ENCODE measurements at places on chromosomes 16 and 17.

- no peak for DNase-seq
Measured at GRCh38 chr16:73526011-73526804, 478.3 kb upstream of the ZFHX3 start.

- no peak for DNase-seq
Measured at GRCh38 chr17:31318851-31319661, 2.4 kb downstream of the EVI2A start.

DNA sequence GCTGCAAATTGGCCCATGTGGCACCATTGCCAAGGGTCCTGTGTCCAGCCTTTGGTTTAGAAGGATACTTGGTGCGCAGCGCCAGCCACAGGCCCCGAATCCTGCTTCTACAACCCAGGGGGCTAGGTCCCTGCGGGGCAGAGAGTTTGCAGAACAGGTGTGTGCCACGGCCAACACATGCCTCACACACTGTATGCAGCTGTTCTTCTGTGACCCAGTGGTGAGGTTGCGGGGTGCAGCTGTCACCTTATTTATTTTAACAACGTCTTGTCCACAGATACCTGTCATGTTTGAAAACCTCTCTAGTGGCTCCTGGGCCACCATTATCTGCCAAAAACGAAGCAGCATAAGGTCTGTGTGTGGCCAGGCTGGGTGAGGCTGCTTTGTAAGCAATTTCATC lies 11.6 kb downstream of the CBFA2T3 start:
- DNase-seq = no peak

DNA sequence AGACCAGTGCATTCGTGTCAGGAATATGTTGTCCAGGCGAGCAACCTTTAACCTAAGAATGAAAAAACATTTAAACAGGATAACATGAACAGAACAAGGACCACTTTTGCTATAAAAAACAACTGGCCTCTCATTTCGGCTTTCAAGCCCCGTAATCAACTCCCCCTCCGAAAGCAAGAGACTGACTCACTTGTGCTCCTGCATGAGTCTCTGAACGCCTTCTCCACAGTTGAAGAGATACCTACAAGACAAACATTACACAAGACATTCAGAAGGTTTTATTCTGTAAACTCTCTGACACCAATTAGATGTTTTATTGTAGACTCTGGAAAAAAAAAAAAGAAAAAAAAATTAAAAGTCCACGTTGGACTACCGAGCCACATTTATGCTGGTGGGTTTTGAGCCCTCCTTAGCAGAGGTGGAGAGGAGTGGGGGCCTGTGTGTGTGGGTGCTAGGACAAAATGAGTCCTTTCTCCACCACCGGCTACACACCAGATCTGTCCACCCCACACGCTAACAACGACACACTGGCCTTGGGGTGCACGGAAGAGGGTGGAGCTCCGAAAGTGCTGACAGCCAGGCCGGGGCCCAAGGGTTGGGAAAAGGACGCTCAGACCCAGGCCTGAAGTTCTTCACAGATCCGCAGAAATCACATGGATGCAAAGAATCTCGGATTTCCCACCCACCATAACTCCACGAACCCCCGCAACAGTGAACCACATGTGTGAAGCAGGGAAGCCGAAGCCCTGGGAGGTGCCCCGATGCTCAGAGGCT lies 759 bp downstream of the ELAC2 start:
- no peak for DNase-seq

DNA sequence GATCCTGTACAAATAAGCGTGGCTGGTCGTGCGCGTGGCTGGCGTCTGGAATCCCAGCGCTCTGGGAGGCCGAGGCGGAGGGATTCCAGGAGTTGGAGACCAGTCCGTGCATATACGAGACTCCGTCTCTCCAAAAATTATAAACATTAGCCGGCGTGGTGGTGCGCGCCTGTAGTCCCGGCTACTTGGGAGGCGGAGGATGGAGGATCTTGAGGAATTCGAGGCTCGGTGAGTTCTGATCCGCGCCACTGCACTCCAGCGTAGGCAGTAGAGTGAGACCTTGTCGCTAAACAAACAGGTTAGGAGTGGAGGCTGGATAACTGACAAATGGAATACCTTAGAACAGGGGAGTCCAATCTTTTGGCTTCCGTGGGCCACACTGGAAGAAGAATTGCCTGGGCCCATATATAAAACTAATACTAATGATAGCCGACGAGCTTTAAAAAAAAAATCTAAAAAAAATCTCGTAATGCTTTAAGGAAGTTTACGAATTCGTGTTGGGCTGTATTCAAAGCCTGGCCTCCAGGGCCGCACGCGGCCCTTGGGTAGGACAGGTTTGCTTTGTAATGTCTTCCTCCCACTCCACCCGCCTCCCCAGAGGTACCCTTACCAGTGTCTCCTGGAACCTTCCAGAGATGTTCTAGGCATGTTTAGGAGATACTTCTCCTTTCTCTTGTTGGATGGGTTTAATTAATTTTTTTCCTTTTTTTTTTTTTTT lies 909 bp upstream of the RSL1D1 start:
- DNase-seq = no peak

DNA sequence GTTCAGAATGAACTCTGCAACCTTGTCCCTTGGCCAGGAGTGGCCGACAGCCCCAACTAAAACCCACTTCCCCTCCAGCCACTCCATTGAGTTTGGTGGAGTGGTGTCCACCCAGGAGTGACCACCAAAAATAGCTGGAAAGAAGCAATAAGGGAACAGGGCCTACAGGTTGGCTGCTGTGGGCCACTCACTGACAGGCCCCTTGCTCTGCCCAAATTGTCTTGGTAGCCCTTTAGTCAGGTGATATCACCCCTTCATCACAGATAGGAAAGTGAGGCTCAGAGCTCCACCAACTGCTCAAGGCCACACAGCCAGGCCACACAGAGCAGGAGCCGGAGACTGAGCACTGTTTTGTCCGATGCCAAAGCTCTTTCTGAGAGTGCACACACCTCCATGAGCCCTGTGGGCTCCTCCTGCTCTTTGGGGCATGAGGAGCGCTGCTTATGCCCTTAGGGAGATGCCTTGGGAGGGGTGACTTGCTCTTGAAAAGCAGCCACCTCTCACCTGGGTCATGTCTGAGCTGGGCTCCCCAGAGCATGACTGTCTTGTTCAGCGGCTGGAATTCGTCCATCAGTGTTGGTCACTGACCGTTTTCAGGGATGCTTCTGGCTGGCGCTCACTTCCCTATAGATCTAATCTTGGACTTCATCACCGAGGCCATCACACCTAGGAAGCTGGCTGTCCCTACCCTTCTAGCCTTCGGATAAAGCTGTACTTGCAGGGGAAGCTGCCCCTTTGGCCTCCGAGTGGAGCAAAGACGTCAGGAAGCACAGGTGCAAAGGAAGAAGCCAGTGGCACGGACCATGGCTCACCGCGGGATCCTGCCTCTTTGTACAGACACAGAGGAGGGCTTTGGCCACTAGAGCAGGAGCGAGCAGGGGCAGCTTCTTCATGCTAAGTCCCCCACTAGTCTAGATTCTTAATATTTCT lies 186.0 kb upstream of the ZNF469 start:
- DNase-seq = no peak

- no peak for DNase-seq
Measured at GRCh38 chr16:28212532-28212873, 738 bp upstream of the XPO6 start.

- DNase-seq = peak; percentile 68
Measured at GRCh38 chr17:7479213-7480088, at the start of gene ZBTB4. Gene ZBTB4, minus strand, starts transcription at chr17:7479631. Its CDS starts 12,830 bp downstream, at chr17:7466801.

- no peak for DNase-seq
Measured at GRCh38 chr17:34623856-34624766, 44.7 kb downstream of the TMEM132E start.

DNA sequence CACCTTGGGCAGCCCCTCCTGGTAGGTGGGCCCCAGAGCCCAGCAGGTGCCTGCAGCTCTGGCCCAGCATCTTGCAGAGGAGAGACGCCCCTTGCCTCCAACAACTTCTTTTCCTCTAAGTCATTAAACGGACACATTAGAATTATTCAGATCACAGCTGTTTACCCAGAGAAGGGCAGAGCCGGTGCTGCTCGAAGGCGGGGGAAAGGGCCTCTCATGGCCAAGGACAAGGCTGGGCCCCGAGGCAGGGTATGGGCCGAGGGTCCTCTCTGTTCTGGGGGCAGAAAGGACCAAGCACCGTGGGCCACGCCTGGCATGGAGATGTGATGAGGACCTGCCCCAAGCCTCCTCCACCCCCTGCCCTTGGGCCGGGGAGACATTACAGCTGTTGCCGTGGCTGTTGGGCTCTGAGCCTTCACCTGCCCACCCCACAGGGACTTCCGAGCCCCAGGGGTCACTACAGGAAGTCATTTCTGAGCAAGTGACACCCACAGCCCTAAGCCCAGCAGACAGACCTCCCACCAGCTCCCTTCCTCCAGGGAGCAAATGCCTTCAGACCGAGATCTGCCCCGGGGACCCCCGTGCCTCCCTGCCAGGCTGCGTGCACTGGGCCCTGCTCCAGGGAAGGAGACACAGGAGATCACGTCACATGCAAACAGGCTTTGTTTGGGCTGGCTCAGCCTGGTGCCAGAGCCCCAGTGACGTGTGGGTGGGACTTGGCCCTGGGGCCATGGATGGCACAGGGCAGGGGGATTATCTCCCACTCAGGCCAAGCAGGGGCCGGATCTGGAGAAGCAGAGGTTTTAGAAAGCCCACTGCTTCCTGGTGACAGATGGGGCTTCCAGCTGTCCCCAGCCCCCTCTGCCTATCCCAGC lies 699 bp upstream of the PVALEF start:
- no peak for DNase-seq

- peak; percentile 54 for DNase-seq
Measured at GRCh38 chr16:67528222-67528869, at the start of gene RIPOR1. Gene RIPOR1, plus strand, starts transcription at chr16:67528829. Its CDS starts 9,618 bp downstream, at chr16:67538447.

DNA sequence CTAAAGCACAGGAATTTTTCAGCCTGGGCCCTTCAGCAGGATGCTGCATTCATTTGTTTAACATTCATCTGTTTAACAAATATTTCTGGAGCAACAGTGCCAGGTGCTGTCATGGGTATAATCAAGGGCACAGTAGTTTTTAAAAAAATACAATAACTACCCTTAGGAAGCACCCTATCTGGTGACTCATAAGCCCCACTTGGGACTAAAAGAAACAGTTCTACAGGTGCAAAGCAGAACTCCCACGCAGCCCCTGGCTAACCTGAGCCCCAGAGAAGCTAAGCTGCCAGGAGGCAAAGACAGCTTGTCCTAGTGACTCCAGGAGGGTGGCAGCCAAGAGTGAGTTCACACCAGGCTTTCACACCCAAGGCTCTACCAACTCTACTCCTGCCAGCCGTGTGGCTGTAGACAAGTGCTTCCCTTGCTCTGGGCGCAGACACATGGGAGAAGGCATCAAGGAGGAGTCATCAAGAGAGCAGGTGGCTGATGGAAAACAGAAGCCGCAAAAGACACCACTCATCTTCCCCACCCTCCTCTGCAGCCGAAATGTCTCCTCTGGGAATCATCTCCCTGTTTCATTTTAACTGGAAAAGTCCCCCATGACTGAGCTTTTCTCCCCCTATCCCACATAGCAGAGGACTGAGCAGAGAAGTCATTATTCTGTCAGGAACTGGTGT lies 14.4 kb downstream of the CUEDC1 start:
- DNase-seq = peak; percentile 38

DNA sequence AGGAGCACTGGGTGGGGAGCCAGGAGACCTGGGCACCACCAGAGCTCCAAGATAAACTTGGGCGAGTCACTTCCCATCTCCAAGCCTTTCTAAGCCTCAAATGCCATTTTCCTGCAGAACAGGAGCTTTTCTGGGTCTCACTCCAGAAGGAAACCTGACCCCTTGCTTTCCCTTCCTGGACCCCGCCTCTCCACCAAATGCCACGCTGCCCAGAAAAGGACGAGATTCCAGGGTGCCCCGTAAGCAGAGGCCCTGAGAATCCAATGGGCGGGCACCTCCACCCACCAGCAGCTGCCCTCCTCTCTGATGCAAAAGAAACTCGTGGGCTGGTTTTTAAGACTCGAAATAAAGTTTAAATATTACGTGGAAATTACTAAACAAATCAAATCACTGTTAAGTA lies 31.3 kb downstream of the ZNF423 start:
- no peak for DNase-seq

GRCh38 chr16:74682556-74682955 lies 15.9 kb upstream of the RFWD3 start:
- no peak for DNase-seq

DNA sequence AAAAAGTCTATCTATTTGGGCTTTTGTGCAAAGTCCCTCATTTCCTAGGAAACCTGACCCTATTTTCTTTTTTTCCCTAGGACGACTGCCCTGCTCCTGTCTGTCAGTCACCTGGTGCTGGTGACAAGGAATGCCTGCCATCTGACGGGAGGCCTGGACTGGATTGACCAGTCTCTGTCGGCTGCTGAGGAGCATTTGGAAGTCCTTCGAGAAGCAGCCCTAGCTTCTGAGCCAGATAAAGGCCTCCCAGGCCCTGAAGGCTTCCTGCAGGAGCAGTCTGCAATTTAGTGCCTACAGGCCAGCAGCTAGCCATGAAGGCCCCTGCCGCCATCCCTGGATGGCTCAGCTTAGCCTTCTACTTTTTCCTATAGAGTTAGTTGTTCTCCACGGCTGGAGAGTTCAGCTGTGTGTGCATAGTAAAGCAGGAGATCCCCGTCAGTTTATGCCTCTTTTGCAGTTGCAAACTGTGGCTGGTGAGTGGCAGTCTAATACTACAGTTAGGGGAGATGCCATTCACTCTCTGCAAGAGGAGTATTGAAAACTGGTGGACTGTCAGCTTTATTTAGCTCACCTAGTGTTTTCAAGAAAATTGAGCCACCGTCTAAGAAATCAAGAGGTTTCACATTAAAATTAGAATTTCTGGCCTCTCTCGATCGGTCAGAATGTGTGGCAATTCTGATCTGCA lies 12.9 kb downstream of the TMEM98 start:
- no peak for DNase-seq

DNA sequence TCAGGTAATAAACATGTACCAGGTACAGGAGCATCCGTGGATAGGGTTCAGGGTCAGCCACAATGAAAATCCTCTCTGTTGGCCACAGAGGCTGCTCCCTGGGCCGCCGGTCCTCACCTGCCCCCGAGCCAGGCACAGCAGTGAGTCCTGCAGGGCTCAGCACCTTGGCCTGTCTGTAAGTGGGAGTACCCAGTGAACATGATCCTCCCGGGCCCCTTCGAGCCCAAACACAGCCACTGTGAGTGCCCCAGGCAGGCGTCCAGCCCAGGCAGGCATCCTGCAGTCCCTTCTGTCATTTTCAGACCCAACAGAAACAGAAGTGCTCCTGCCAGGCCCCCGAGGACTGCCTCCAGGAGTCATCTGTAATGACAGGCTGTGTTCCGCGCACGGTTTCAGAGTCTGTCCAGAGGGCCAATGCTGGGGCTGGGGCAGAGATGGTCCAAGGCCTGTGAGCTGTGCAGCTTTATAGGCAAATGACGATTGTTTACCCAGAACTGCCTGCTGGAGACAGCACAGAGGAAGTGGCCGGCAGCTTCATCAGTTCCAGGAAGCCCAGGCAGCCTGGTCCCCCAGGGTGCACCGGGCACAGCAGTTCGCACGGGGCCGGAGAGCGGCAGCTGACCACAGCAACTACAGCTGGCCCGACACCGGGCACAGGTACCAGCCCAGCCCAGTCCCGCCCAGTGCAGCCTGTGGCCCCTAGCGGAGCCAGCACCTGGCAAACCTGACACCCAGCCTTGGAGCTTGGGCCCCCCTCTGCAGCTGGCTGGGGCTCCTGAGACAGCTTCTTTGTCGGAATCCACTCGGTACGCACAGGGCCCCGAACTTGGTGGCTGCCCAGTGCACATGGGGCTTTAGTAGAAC lies 13.2 kb downstream of the SLC7A5 start:
- DNase-seq = peak; percentile 75
